HEK293T (cell line): ENCODE measurements at places on chromosomes 7 and 10.

DNA sequence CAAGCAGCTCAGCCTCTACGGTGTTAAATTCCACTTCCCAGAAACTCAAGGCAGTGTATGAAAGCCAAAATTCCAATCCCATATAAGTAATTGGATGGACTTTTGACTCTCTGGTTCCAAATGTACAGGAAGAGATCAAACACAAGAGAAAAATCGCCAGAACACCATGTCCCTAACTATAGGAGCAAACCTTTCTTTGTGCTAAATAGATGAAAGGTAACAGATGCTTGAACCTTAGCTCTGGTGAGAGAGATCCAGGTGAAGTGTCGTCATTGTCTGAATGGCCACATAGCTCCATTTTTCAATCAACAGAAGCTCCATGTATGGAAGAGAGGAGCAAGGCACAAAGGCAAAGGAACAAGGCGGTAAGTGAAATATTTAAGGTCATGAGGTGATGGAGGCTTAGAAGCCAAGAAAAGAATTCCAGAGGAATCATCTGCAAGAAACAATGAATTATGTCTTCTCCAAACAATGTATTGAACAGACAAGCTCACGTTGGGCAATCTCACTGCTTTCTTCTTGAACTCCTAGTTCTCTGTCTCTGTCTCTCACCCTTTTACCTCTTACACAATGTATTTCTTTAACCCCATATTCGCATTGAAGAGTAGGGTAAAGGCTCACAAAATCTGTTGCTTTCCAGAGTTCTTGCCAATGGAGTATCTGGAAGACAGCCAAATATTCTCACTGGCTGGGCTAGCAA is 585.1 kb downstream of the GATA3 start:
- DNase-seq, result no peak

- no peak for DNase-seq
Measured at GRCh38 chr10:60877777-60878120, 66.2 kb downstream of the RHOBTB1 start.

GRCh38 chr10:52951824-52952223 is 179.2 kb upstream of the MBL2 start:
- DNase-seq, result peak; percentile 54

DNA sequence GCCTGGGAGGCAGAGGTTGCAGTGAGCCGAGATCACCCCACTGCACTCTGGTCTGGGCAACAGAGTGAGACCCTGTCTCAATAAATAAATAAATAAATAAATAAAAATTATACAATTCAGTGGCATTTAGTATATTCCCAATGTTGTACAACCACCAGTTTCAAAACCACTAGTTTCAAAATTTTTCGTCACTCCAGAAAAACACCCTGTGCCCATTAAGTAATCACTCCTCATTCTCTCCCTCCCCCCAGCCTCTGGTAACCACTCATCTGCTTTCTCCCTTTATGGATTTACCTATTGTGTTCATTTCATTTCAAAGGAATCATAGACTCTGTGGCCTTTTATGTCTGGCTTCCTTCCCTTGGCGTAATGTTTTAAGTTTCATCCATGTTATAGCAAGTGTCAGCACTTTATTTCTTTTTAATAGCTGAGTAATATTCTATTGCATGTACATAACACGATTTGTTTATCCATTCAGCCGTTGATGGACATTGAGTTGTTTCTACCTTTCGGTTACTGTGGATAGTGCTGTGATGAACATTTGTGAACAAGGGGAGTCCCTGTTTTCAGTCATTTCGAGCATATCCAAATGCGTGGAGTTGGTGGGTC is 29.4 kb upstream of the GOLGA7B start:
- DNase-seq, result no peak

- no peak for DNase-seq
Measured at GRCh38 chr7:75808106-75808505, 5.5 kb downstream of the CCL24 start.

DNA sequence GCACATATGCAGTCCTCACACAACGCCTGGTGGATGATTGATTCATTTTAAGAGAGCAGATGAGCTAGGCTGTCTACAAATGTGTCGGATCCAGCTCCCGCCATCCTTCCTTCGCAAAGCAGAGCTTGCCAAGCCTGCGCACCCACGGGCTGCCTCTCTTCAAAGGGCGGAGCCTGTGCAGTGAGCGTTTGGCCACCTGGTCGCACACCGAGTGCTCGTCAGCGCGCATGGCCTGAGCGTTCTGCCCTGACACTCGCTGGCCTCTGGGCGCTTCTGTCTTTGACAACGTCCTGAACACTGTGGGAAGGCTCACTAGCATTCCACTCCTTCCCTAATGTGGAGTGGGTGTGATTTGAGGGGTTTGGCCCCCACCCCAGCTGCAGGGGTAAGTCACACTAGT is 47.1 kb upstream of the TMEM72 start:
- DNase-seq, result no peak

DNA sequence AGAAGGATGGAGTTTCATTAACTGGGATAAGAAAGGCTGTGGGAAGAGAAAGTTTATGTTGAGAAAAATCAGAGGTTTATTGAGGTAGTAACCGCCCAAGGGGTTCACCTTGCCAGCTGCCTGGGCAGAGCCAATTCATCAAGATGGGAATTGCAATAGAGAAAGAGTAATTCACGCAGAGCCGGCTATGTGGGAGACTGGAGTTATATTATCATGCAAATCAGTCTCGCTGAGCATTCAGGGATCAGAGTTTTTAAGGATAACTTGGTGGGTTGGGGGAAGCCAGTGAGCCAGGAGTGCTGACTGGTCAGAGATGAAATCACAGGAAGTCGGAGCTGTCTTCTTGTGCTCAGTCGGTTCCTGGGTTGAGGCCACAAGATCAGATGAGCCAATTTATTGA is 70.6 kb downstream of the MALRD1 start:
- DNase-seq, result no peak

- no peak for DNase-seq
Measured at GRCh38 chr7:92768501-92769393, 67.6 kb downstream of the CDK6 start.

DNA sequence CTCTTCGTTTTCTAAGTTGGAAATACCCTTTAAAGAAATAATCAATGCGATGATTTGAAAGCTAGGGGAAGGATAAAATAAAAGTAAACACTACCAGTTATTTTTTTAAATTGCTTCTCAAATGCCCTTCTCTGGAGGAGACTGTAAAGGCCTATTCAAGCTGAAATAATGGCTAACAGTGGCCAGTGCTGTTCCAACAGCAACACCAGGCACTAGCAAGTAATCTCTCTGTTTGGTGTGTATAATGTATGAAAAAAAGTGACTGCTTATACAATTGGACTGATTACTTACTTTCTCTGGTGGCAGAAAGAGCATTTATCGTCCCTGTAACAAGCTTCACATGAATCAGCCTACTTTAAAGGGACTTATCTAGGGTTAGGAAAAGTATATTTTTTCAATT is 102.7 kb downstream of the CSTF2T start:
- no peak for DNase-seq

- no peak for DNase-seq
Measured at GRCh38 chr7:69656077-69656476, 57.8 kb downstream of the AUTS2 start.

DNA sequence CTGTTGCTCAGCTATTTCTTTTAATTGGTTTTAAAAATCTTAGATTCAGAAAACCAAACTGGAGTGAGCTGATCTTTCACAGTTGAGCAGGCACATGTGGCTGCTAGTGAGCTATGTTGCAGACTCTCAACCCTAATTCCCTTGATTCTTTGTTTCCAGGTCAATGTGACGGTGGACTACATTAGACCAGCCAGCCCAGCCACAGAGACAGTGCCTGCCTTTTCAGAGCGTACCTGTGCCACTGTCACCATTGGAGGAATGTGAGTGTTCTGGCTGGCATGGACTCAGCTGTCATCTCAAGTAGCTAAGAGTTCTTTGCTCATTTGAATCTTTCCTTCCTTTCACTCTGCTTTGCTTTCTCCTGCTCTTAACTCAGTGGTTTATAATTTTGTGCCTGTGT is 187.1 kb downstream of the LRRC4 start:
- DNase-seq, result no peak

DNA sequence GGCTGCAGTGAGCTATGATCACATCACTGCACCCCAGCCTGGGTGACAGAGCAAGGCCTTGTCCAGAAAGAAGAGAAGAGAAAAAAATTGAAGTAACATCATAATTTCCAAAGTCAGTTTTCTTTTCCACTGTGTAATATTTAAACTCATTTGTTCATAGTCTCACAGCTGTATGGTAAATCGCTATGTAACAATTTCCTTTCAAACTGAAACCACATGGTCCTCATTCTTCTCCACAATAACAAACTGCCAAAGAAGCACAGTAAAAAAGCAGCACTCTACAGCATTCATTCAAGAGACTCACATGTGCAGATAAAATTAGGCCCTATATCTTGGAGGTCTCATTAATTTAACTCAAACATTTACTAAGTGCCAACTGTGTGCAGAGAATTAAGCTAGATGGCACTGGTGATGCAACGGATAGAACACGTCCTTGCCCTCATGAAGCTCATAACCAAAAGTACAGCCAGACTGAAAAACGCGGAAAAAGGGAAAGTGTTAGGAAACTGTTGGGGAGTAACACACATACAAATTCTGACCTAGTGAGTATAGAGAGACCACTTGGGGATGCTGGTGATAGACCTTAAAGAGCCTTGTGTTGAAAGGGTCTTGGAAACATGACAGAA is 174.0 kb upstream of the KCTD7 start:
- DNase-seq, result no peak

GRCh38 chr7:73683788-73684693 is 644 bp downstream of the BUD23 start:
- no peak for DNase-seq

DNA sequence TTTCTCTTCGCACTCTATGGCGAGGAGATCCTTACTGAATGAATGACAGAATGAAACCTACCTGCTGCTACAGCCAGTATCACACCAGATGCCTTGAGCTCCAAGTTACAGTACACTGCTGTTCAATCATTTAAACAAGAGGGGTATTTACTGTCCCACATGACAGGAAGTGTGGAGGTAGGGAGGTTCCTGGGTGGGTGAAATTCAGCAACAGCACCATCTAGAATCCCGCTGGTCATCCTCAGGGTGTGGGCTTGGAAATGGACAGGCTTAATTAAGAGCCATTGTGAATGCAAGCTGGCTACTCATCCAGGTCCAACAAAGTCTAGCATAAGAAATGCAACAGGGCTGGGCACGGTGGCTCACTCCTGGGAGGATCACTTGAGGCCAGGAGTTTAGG is 14.7 kb downstream of the CYTH3 start:
- DNase-seq, result no peak

GRCh38 chr10:131573707-131574106 is 262.2 kb upstream of the TCERG1L start:
- no peak for DNase-seq

GRCh38 chr7:8177109-8177933 is 84.6 kb downstream of the ICA1 start:
- no peak for DNase-seq

GRCh38 chr7:129786825-129787563 is 165.8 kb downstream of the UBE2H start:
- DNase-seq, result no peak

GRCh38 chr10:3902054-3902808 is 117.2 kb upstream of the KLF6 start:
- DNase-seq, result no peak

DNA sequence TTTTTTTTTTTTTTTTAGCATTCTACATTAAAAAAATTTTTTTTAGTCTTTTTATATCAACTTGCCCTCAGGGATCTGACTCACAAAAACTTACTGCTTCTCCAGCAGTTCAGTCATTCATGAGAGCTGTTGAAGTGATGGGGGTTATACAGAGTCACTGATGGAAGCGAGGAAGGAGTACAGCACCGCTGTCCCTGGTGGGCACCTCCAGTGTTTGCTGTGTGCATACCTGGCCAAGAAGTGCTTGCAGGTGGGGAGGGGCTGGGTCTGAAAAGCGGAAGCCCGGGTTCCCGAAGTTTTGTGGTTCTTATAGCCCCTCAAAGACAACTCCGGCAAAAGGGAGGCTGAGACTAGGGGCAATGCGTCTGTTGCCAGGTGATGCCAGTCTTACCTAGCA is 46.2 kb downstream of the MINDY4 start:
- DNase-seq, result no peak

DNA sequence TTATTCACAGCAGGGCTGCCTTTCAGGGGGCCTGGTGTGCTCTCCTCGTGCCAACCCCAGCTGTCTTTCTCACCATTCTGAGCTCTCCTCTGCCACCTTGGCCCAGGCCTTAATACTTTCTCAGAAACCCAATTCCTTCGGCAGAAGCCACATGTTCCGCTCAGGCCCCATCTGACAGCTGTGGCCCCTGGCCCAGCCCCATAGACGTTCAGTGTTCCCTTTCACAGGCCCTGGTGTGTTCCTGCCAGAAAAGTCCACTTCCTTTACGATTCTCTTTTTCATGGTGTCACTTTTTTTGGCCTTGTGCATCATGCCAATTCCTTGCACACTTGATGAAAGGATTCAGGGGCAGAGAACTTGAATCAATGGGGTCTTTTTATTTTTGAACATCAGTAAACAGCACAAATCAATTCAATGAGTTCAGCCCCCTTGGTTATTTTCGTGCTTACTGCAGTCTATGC is 15.9 kb upstream of the GPNMB start:
- no peak for DNase-seq

DNA sequence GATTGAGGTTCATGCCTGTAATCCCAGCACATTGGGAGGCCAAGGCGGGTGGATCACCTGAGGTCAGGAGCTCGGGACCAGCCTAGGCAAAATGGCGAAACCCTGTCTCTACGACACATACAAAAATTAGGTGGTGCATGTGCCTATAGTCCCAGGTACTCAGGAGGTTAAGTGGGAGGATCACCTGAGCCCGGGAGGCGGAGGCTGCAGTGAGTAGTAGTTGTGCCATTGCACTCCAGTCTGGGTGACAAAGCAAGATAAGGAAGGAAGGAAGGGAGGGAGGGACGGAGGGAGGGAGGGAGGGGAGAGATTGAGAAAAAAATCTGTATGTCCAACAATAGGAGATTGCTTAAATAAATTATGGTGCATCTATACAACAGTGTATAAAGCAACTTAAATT is 13.2 kb downstream of the TLL2 start:
- DNase-seq, result no peak

DNA sequence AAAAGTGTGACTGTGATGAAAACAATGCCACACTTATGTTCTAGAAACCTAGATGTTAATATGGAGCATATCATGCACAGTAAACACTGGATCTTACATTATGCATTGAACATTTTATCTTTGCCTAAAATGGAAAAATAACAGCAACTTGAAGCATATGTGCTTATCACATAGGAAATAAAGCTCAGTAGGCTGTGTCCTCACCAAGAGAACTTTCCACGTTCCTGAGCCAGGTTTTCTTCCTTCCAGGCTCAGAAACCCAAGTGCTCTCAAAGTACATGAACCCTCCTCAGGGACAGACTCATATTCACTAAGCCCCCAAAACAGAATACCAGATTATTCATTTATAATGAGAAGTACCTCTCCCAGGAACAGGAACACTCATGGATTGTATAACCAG is 79.4 kb upstream of the PRKAR2B start:
- no peak for DNase-seq

DNA sequence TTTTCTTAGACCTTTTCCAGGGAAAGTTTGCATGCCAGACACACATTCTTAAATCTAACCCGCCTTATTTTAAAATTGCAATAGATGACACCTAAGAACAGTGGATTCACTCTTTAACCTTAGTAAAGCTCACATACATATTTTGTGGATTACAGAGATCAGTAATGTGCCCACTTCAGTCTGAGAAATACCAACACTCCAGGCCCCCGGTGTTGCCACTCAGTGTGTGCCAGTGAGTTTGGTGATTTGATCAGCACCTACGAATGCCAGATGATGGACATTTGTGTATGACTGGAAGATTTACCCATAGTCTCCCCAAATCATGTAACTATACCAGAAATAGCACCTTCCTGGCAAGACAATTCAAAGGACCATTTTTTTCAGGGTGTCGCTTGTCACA is 2.6 kb downstream of the LRRN3 start:
- DNase-seq, result no peak
